Esophagus squamous epithelium (tissue), 5 donors: ENCODE measurements at places on chromosomes 3 and 15.
A peak's percentile ranks its signal among the peaks of the same experiment; 100 is the strongest.

- no peak for DNase-seq
- no peak overlapping the region for H3K27ac ChIP-seq
- H3K4me3 ChIP-seq = no peak overlapping the region
- no peaks in the 10 kb centered on the region for H3K36me3 ChIP-seq
- no peaks in the 10 kb centered on the region for H3K4me1 ChIP-seq
Measured at GRCh38 chr15:68524753-68525584, 53.8 kb upstream of the CORO2B start.

DNA sequence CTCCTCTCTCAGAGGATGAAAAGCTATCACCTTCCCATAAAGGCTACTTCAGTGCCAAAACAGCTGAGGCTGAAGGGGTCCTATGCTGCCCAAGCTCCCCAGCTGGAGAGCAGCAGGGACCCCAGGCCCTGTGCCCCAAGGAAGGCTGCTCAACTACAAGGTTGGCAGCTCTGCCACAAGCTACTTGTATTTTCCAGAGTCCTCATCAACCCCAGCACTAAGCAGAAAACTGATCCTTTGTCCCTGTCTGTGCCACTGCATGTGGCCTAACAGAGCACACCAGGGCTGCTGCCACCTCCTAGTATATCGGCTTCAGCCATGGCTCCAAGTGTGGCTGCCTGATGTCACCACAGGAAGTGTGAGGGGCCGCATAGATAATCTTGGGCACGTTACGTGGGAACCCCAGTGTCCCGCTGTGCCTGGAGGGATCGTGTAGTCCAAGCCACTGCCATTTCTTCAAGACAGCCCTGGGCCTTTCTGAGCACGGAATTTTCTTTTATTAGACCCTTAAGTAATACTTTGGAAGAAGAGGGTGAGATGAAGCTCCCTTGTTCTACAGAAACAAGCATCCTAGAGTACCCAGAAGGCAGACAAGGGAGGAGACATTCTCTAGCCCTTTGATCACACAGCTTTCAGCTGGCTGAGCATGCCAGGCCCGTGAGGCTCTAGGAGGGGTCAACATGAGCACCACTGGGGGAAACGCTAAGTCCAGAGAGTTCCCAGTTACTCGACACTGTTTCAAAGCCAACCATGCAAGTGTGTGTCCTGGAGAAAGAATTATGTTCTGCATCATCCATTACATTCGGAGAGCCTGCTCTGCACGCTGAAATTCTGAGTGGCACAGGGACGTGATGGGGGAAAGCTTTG is 60.7 kb downstream of the CAPN7 start:
- DNase-seq = no peak
- H3K27me3 ChIP-seq = no peaks in the 10 kb centered on the region
- H3K27ac ChIP-seq = no peak overlapping the region
- H3K4me1 ChIP-seq = peaks cover 18% of the 10 kb centered on the region

DNA sequence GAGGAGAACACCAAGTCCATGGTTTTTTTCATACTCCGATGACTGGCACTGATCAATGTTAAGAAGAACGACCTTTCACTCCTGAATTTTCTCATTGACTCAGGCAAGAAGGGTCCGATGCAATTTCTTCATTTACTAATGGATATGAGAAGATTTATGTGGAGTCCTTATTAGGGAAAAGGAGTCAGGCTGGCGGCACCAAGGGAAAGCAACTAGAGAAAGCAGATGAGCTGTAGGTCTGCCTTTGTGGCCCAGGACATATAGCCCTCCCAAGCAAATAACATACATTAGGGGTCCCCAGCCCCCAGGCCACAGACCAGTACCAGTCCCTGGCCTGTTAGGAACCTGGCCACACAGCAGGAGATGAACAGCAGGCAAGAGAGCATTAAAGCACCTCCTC is 206.8 kb downstream of the KBTBD8 start:
- H3K4me1 ChIP-seq = no peaks in the 10 kb centered on the region
- no peaks in the 10 kb centered on the region for H3K27me3 ChIP-seq
- H3K27ac ChIP-seq = no peak overlapping the region
- no peak for DNase-seq
- H3K4me3 ChIP-seq = no peak overlapping the region

- H3K27me3 ChIP-seq = no peaks in the 10 kb centered on the region
- peaks cover 7% of the 10 kb centered on the region for H3K4me1 ChIP-seq
- no peaks in the 10 kb centered on the region for H3K36me3 ChIP-seq
- no peak overlapping the region for H3K27ac ChIP-seq
- no peak overlapping the region for H3K4me3 ChIP-seq
- DNase-seq = no peak
Measured at GRCh38 chr15:67039384-67040075, 25.9 kb upstream of the SMAD3 start.

- H3K4me3 ChIP-seq = no peak overlapping the region
- no peaks in the 10 kb centered on the region for H3K36me3 ChIP-seq
- peaks cover 7% of the 10 kb centered on the region for H3K4me1 ChIP-seq
- DNase-seq = no peak
- H3K27me3 ChIP-seq = no peaks in the 10 kb centered on the region
- H3K27ac ChIP-seq = peak overlapping the region; percentile 10
Measured at GRCh38 chr15:96893159-96893906, 562.8 kb downstream of the NR2F2 start.

GRCh38 chr3:190070622-190071347 is 49.9 kb downstream of the P3H2 start:
- H3K4me3 ChIP-seq = no peak overlapping the region
- H3K27me3 ChIP-seq = no peaks in the 10 kb centered on the region
- H3K27ac ChIP-seq = no peak overlapping the region
- DNase-seq = no peak
- no peaks in the 10 kb centered on the region for H3K4me1 ChIP-seq
- no peaks in the 10 kb centered on the region for H3K36me3 ChIP-seq

DNA sequence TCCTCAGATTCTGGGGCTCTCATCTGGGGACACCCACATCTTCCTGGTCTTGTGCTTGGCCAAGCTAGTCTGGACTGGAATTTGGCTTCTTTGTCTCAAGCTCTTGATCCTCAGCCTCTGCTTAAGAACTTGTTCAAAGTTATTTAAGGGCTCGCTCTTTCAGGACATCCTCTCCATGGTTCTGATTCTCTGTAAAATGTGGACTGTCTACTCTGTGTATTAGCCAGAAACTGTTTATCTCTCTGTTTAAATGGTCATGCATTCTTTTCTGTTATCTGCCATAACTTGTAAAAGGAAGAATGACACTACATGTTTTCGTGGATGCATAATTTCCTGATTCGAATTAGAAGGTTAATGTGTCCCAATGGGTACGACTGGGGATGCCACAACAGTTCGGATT is 79.4 kb downstream of the COL6A5 start:
- no peaks in the 10 kb centered on the region for H3K4me1 ChIP-seq
- no peaks in the 10 kb centered on the region for H3K27me3 ChIP-seq
- no peak for DNase-seq
- H3K4me3 ChIP-seq = no peak overlapping the region
- H3K27ac ChIP-seq = no peak overlapping the region

DNA sequence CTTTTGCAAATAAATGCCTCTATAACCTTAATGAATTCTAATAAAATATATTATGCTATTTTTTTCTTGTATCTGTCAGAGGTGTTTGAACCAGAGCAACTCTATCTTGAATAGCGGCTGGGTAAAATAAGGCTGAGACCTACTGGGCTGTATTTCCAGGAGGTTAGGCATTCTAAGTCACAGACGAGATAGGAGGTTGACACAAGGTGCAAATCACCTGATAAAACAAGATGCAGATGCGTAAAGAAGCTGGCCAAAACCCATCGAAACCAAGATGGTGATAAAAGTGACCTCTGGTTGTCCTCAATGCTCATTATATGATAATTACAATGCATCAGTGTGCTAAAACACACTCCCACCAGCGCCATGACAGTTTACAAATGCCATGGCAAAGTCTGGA is 990.7 kb downstream of the FHIT start:
- no peaks in the 10 kb centered on the region for H3K36me3 ChIP-seq
- no peak overlapping the region for H3K27ac ChIP-seq
- H3K4me3 ChIP-seq = no peak overlapping the region
- DNase-seq = no peak
- H3K27me3 ChIP-seq = no peaks in the 10 kb centered on the region
- H3K4me1 ChIP-seq = no peaks in the 10 kb centered on the region
